ENCODE measurements at places on chromosomes 6 and 20. TPM values are rescaled to one million over a fixed set of nuclear protein-coding genes. Genes with fewer than 3 reads are reported as not detected.

Gene SSTR4
- total RNA-seq: not detected

Gene ID4
- not detected for total RNA-seq

GRCh38 chr20:45038745-45039474 lies 62.0 kb downstream of the KCNS1 start:
- peaks cover 31% of the 10 kb centered on the region for H3K36me3 ChIP-seq
- H3K27me3 ChIP-seq: no peaks in the 10 kb centered on the region
- no peak overlapping the region for H3K4me3 ChIP-seq
- DNase-seq: no peak
- H3K4me1 ChIP-seq: peaks cover 88% of the 10 kb centered on the region

DNA sequence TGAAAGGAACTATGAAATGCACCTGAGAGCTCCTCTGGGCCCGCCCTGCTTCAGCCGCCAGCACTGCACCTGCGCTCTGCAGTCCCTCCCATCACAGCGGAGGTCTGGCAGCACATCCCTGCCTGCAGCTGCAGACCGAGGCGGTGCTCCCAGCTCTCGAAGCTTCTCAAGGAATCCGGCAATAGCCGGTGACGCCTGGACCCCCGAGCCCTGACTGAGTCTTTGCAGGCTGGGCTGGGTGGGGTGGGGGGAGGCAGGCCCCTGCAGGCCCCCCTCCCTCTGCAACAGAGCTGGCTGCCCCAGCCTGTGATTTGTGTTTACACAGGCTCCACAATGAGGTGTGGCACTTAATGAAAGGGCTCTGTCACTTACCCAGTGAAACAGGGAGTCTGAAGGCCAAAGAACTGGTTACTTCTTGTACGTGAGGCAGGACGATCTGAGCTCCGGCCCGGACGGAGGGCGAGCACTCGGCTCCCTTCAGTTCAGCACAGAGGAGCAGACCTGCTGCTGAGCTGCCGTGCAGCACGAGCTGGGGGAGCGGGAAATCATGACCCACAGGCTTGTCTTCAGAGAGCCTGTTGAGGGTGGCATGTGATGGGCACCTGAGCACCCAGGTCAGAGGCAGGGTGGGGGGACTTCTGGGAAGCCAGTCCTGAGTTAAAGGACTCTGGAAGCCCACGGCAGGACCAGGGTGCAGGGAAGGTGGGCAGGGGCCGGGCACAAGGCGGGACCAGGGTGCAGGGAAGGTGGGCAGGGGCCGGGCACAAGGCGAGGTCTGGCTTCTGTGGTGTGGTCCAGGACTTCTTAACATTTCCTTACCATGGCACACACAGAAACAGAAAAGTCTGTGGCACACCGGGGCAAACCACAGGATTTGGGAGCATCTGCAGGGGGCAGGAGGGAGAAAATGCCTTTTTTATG lies 192.3 kb upstream of the THBS2 start:
- H3K27me3 ChIP-seq: no peaks in the 10 kb centered on the region
- H3K4me1 ChIP-seq: no peaks in the 10 kb centered on the region
- H3K27ac ChIP-seq: no peak overlapping the region

DNA sequence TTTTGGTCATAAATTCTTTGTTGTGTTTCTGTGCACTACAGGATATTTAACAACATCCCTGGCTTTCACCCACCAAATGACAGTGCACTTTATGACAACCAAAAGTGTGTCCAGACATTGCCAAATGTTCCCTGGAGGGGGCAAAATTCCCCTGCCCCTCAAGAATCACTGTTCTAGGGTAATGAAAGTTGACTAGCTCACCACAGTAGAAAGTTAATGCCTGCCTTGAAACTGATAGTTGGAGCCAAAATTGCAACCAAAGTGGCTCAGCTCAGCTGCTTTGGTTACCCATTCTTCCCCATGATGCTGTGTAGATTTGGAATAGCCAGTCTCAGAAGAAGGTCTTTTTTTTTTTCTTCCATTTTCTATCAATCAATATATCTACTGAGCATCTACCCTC lies 150.6 kb downstream of the RALGAPA2 start:
- H3K27me3 ChIP-seq: no peaks in the 10 kb centered on the region
- H3K4me3 ChIP-seq: no peak overlapping the region
- DNase-seq: no peak

Data from CD4-positive, alpha-beta memory T cell (primary cell).